ENCODE measurements at places on chromosomes 4 and X.

- DNase-seq, result no peak
Measured at GRCh38 chr4:40870150-40870549, 120.4 kb downstream of the NSUN7 start.

GRCh38 chrX:47187106-47187677, 6.4 kb upstream of the UBA1 start:
- DNase-seq, result no peak

DNA sequence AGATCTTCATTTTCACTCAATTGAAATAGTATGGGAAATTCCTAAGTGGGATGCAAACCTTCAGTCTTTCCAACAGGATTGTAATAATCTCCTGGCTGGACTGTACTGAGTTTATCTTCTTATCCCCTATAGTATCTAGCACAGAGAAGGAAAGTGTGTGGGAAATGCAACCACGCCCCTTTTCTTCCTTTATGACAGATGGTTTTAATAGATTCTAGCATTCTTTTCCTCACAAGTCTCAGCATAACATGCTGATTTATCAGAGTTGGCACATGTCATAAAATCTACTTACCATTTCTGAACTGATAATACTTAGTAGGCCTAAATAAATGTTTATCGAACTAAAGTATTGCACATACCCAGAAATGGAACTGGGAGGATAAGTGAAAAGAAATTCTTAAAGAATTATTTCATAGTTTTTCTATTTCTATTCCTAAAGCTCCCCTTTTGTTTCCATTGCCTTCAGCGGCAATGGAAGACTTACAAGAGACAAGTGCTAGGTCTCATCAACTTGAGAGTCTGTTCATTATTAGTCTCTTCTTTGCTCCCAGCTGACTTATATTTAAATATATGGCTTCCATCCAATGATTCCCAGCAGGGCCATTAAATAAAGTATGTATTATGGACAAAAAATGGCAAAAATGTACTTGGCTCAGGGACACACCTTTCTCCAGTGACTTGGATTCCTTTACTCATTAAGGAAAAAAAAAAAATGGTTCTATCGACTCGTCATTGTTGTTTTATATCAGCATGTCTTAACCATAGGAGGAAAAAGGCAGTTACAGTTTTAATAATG, 484.5 kb downstream of the IL1RAPL1 start:
- no peak for DNase-seq

DNA sequence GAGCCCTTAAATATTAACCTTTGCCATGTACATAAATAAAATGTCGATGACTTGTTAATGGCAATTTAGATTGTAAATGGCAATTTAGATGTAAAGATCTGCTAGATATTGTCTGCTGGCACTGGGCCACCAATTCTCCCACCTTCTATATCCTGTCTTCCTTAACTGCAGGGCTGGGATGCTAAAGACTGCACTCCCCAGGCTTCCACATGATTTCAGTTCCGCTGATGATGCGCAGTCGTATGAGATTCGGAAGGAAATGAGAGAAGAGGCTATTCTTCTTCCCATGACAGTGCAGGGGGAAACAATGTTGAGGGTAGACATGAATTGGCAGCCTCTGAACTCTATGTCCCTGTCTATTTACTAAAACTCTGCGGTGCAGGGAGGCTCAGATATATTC, 55.7 kb downstream of the PITX2 start:
- DNase-seq, result no peak

DNA sequence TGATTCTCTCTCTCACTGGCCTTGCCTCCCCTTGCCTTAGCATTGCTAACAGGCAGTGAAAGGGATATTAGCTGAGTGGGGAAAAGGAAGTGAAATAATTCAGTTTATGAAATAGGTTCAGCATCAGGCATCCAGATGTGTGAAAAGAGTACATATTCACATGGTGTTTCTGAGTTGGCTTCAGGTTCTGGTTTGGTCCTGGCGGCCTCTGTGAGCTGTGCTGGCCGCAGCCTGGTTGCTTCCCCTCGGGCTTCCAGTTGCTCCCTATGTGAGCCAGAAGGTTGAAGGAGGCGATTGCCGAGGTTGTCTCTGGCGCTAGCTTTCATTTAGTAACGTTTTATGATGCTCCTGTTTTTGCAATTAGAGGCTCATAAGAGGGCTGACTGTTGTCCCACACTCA, 99.1 kb upstream of the TLR2 start:
- DNase-seq, result no peak

GRCh38 chr4:146510942-146511341, 10.8 kb downstream of the SLC10A7 start:
- no peak for DNase-seq

DNA sequence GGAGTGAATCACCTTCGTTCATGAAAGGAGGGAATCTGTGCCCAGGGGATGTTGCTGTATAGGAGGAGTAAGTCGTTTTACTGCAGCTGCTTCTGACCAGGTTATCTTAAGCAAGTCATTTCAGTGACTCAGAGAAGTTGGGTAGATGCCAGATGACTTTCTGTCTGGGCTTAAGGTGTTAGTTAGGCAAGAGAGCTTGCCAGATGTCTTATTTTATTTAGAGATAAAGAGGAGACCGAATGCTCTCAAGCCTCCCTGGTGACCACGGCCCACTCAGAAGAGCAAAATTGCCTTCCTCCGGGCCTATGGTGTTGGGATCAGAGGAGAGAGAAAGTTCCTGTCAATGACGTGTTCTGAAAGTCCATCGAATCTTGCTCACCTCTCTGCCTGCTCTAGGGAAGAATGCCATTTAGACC, 16.3 kb upstream of the ZNF827 start:
- DNase-seq, result no peak

DNA sequence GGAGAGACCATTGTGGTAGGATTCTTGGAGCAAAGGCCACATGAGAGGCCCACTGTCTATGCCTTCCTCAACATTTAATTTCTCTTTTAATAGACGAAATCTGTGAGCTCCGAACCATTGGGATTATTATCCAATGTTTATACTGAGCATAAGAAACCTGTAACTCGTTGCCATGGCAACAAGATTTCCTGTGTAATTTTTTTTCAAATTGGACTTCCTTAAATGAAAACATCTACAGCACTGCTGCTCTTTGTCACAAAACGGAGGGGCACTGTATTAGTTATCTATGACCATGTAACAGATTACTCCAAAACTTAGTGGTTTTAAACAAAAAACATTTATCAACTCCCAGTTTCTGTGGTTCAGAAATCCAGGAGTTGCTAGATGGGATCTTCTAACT, 38.7 kb downstream of the PPP1R2C start:
- no peak for DNase-seq

GRCh38 chrX:77450996-77451395, 3.8 kb downstream of the FGF16 start:
- DNase-seq, result no peak

DNA sequence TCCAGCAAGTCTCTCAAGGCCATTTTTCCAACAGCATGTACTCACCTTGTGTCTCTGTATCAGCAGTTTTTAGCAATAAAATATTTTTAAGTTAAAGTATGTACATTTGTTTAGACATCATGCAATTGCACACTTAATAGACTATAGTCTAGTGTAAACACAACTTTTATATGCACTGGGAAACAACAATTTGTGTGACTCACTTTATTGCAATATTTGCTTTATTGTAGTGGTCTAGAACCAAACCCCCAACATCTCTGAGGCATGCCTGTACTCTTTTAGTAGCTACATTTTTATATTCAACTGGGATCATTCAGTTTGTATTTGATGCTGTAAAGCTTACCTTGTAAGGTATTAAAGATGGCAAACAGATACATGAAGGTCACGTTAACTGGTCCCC, 14.7 kb upstream of the PHKA2 start:
- DNase-seq, result no peak

DNA sequence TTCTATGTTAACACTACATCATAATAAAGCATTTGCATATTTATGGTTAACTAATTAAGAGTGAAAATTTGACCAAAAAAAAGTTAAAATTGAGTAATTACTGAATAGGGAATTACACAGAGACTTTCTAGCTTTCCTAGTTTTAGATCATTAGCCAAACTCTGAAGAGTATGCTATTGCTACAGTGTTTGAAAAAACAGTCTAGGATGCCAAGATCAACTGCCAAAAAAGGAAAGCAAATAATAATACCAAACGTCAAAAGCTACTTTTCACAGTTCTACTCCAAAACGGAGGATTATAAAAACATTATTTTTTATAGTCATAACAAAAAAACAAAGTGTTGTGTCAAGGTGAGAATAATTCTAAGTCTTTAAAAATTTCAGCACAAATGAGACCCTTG, 359.8 kb upstream of the CTSO start:
- no peak for DNase-seq

- DNase-seq, result no peak
Measured at GRCh38 chr4:67736262-67736661, 17.9 kb downstream of the GNRHR start.

DNA sequence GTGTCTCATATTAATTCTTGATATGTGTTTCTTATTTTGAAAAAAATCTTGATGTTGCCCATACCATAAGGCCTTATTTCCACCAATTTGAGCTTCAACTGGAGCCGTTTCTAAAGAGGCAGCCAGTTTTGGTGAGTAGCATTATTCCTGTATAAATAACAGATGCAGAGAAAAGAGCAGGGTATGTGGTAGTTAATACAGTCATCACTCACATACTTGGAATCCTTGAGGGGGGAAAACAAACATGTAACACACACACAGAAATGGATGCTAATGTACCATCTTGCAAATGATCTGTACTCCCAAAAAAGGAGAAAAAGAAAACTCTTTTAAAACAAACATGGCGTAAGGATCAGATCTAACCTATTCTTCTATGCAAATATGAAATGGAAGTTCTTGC, 389.7 kb downstream of the GPM6A start:
- no peak for DNase-seq

- DNase-seq, result no peak
Measured at GRCh38 chrX:118475903-118476302, 19.7 kb upstream of the DOCK11 start.

- DNase-seq, result no peak
Measured at GRCh38 chrX:53599781-53600396, 86.6 kb downstream of the HUWE1 start.

DNA sequence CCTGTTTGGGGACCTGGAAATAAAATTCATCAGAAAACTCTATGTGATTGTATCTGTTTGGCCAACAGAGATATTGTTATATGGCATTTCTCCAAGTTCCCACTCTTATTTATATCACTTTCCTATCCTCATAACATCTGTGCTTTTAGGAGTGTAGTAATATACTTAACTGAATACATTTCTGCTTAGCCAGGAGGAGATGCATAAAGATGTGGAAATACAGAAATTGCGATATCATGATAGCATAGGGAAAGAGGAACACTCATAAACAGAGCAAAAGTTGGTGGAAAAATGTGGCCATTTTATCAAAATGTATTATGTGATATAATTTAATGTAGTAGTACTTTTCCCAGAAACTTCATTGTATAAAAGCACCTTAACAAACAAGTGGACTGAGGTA, 46.1 kb upstream of the TSPAN7 start:
- no peak for DNase-seq

GRCh38 chrX:33204889-33205288, 6.5 kb downstream of the DMD start:
- DNase-seq, result no peak

- DNase-seq, result no peak
Measured at GRCh38 chr4:48131736-48132135, 2.3 kb downstream of the TXK start.

GRCh38 chr4:184825141-184825895, 450 bp downstream of the ACSL1 start:
- peak; percentile 37 for DNase-seq

- no peak for DNase-seq
Measured at GRCh38 chr4:56215141-56215783, 172.0 kb downstream of the AASDH start.

- no peak for DNase-seq
Measured at GRCh38 chr4:178275671-178276360, 833.6 kb upstream of the AGA start.

DNA sequence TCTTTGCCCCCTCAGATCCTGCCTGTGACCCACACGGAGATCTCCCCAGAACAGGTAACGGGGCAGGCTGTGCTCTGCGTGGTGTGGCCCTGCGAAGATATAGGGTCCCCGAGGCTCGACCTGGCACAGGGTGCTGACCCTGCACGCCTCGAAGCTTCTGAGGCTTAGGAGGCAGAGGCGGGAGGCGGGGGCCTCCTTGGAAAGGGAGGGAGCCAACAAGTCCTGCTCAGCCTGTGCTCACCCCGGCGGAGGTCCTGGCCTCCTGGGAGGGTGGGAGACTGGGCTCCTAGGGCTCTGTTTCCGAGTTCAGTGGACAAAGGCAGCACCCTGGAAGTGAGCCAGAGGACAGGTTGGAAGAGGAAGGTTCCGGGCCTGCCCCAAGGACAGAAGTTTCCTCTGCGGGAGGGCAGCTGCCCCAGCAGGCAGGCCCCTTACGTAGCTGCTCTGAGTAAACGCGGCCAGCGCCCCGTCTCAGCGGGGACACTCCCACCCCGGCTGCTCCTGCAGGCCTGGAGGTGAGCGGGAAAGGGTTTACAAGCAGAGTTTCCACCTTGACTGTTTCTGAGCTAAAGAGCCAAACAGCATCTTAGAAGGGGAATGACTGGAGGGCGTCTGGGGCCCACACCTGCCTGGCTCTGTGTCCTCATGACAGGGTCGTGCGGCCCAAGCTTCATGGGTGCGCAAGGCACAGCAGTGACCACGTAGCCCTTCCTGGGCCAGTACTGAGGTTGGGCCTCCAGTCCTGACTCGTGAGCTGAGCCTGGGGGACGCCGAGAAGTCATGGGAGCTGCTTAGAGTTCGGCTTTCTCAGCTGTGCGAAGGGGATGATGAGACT, 16.1 kb downstream of the TMEM175 start:
- no peak for DNase-seq

DNA sequence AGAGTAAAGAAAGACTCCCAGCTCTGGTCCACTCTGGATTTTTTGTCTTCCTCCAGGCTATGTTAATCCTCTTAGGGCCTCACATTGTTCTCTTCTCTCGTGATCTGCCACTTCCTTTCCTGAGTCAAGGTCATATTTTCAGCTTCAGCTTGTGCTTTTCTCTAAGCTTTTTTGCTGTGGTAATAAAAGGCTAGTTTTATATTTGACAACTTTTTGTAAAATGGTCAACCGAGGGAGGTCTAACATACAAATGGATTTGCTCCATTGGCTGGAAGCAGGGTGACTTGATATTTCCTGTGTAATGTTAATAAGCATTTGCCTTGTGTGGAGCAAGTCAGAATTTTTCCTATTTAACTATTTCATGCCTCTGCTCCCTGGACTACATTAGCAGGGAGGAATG, 239.7 kb downstream of the RAB28 start:
- DNase-seq, result no peak

DNA sequence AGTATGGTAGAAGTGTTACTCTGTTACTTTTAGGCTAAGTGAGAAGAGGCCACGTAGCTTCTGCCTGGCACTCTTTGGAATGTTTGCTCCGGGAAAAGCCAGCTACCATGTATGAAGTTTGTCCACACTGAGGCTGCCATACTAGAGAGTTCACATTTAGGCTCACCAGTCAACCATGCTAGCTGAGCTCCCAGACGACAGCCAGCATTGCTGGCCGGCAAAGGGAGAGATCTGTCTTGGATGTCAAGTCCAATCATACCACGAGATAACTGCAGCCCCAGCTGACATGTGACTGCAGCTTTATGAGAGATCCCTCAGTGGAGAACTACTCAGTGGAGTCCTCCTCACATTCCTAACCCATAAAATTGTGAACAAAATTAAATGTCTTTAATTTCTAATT, 321.2 kb upstream of the F9 start:
- DNase-seq, result no peak

- no peak for DNase-seq
Measured at GRCh38 chr4:30553706-30554105, 166.5 kb upstream of the PCDH7 start.

All from activated naive CD8-positive, alpha-beta T cell treated with anti-CD3 and anti-CD28 coated beads, Interleukin-2, amount 50 U/mL, for 24 hours (primary cell).